GM23338 (cell line): ENCODE measurements at places on chromosomes 11 and 22. TPM values are rescaled to one million over a fixed set of nuclear protein-coding genes. Genes with fewer than 3 reads are reported as not detected.

FLRT1 gene
- 0.40 and 0.76 TPM in 2 replicates for polyA plus RNA-seq

PVALB gene
- polyA plus RNA-seq: 7.9 and 8.6 TPM in 2 replicates

TTC17 gene
- polyA plus RNA-seq: 49.9 and 59.3 TPM in 2 replicates

GAL3ST1 gene
- 7.5 and 8.2 TPM in 2 replicates for polyA plus RNA-seq

IGF2 gene
- 4.0 and 4.4 TPM in 2 replicates for polyA plus RNA-seq

DNA sequence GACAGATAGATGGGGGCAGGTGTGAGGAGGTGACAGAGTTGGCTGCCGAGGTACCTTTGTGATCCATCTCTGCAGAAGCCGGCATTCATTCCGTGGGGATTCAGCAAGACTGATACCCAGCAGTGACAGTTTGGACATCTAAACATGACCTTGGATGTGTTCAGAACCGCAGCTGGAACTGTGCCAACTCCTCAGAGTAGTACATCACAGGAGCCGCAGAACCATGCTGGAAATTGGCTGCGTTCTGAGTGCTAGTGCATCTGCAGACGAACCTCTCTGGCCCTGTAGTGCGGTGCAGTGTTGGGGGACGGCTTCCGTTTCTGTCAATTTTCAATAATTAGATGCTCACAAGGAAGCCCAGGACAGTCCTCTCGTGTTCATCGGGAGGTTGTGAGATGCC, 772.1 kb downstream of the NTM start:
- H3K4me1 ChIP-seq: no peaks in the 10 kb centered on the region
- H3K4me3 ChIP-seq: no peak overlapping the region
- DNase-seq: no peak
- no peaks in the 10 kb centered on the region for H3K27me3 ChIP-seq

GRCh38 chr11:59272771-59273372, 60.1 kb upstream of the MPEG1 start:
- H3K27ac ChIP-seq: no peak overlapping the region
- no peak for DNase-seq
- H3K36me3 ChIP-seq: no peaks in the 10 kb centered on the region
- H3K27me3 ChIP-seq: no peaks in the 10 kb centered on the region

- no peak overlapping the region for H3K27ac ChIP-seq
- H3K4me1 ChIP-seq: peaks cover 26% of the 10 kb centered on the region
- peak; percentile 26 for DNase-seq
- H3K36me3 ChIP-seq: no peaks in the 10 kb centered on the region
- peaks cover 9% of the 10 kb centered on the region; the same call in 1 of the 2 replicates for H3K27me3 ChIP-seq
Observed at GRCh38 chr11:125348141-125348651, 147.9 kb downstream of the FEZ1 start.

DNA sequence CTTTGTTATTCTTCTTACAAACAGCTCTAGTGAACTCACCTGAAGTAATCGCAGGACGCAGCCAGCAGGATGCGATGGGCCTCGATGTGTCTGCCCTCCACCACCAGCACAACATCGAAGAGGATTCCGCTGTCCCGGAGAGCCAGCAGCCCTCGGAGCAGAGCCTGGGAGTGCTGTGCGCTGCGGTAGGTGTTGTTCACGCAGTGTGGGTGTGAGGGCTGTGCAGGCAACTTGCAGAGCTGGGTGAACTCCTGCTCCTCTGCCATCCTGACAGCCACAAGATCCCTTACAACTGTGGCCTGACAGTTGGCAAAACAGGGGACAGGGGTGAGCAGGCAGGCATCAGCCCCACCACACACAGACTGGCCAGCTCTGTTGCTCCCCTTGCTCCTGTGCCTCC, 6.6 kb downstream of the KLHL22 start:
- 0 out of 2 replicates have a peak overlapping the region, but pooled peaks have one; percentile 55 for H3K27ac ChIP-seq
- no peaks in the 10 kb centered on the region for H3K4me1 ChIP-seq
- H3K4me3 ChIP-seq: no peak overlapping the region
- peaks cover 11% of the 10 kb centered on the region for H3K27me3 ChIP-seq
- no peaks in the 10 kb centered on the region for H3K36me3 ChIP-seq

DNA sequence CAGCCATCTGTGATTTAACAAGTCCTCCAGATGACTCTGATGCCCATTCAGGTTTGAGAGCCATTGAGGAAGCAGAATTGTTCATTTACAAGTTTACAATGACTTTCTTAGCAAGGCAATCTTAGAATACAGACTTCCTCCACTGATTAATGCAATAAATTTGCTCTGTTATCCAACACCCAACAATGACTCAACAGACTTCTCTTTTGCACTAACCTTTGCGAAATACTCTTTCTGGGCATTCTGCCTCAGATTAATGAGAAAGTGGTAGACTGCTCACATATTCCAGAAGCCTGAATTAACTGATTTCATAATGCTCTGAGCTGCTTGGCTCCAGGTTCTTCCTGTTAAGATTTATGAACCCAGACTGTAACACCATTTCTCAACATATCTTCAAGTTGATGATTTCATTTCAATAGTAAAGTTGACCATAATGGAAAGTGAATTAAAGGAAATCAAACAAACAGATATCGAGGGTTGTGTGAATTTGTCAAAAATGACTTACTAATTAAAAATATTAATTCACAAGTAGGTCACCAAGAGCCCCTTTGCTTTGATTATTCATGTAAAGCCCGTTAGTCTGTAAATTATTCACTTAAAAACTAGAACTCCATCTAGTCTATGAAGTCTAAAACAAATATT, 70.5 kb upstream of the BLID start:
- H3K4me3 ChIP-seq: no peak overlapping the region
- H3K27me3 ChIP-seq: no peaks in the 10 kb centered on the region
- no peak for DNase-seq
- no peak overlapping the region for H3K27ac ChIP-seq
- no peaks in the 10 kb centered on the region for H3K4me1 ChIP-seq

GRCh38 chr11:64400102-64400501, 41.1 kb downstream of the RPS6KA4 start:
- H3K36me3 ChIP-seq: no peaks in the 10 kb centered on the region
- H3K4me3 ChIP-seq: no peak overlapping the region
- no peak overlapping the region for H3K27ac ChIP-seq
- H3K27me3 ChIP-seq: no peaks in the 10 kb centered on the region
- peaks cover 16% of the 10 kb centered on the region for H3K4me1 ChIP-seq

DNA sequence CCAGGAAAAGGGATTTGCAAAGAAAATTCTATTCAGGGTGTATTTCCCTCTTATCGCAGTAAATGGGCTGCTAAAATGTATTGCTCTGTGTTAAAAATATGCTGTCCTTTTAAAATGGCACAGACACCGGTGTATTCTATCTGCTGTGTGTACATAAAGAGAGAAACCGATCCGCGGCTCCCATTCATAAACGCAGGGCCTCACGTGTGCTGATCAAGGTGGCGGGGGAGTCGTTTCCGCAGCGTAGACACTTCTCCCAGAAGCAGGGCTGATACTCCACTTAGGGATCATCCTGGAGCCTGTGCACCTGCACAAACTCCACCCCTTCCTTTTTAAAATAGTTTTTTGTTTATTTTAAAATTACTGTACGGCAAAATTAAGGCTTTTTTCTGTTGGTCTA, 26.1 kb upstream of the IGSF9B start:
- H3K4me3 ChIP-seq: no peak overlapping the region
- H3K4me1 ChIP-seq: no peaks in the 10 kb centered on the region
- no peaks in the 10 kb centered on the region for H3K36me3 ChIP-seq
- no peak for DNase-seq
- no peak overlapping the region for H3K27ac ChIP-seq

DNA sequence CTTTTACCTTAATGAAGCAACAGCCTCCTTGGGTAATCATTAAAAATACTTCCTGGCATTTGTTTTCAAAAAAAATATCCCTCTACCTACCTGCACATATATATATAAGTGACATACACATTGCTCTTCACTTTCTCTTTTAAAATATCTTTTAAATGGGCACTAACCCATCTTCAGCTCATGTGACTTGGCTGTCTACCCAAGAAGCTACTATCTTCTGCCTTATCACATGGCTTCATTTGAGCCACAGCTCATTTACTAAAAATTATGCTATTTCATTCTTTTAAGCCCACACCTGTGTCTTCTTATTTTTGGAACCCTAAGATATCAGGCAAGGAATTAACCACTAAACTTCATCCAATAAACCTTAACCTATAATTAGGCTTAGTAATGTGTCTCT, 37.0 kb upstream of the SOX6 start:
- no peak overlapping the region for H3K4me3 ChIP-seq
- DNase-seq: no peak
- H3K4me1 ChIP-seq: no peaks in the 10 kb centered on the region
- H3K27ac ChIP-seq: no peak overlapping the region
- H3K27me3 ChIP-seq: peaks cover 64% of the 10 kb centered on the region

DNA sequence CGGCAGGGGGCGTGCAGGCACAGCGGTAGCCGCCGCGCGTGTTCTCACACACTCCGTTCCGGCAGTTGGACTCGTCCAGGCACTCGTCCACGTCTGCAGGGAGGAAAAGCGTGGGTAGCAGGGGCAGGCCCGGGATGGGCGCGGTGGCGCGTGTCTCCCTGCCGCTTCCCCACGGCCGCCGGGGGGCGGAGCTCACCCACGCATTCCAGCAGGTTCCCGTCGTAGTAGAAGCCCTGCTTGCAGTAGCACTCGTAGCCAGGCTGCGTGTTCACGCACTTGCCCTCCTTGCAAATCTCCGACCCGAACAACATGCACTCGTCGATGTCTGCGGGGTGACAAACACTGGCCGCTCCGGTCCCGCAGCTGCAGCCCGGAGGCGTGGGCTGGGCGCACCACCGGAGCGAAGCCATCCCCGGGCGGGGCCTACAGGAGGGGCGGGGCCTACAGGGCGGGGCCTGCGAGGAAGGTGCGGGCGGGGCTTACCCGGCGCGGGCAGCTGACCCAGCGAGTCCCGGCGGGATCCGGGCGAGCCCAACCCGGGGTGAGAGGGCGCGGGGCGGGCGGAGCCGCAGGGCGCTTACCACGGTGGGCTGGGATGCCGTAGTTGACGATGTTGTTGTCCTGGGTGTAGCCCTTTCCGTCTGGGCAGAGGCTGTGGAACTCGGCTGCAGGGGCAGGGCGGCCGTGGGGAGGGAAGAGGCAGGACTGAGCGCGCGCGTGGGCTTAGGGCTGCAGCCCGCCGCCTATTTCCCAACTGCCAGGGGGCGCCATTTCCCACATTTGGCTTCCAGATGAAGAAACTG, 15.6 kb downstream of the SCYL1 start:
- peaks cover 5% of the 10 kb centered on the region; the same call in 1 of the 2 replicates for H3K4me1 ChIP-seq
- peak overlapping the region; percentile 73 for H3K4me3 ChIP-seq
- H3K27me3 ChIP-seq: peaks cover 44% of the 10 kb centered on the region
- no peak overlapping the region for H3K27ac ChIP-seq
- DNase-seq: peak; percentile 96
- no peaks in the 10 kb centered on the region for H3K36me3 ChIP-seq

DNA sequence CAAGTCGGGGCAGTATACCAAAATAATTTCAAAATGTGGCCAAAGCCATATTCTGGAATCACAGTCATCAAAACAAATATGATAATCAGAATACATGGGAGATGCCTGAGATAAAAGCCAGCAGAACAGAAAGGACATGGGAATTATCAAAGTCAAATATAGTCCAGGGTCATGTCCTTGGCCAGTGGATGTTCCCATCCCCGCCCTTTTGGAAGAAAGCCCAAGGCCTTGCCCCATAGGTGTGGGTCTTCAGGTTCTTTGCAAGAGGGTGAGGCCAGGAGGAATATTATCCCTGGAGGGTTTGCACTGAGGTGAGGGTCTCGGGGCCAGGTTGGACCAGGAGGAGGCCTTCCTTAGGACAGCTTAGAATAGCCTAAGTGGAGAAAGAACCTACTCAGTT, 53.6 kb upstream of the CSNK2A3 start:
- no peak overlapping the region for H3K4me3 ChIP-seq
- H3K27ac ChIP-seq: no peak overlapping the region
- no peak for DNase-seq

DNA sequence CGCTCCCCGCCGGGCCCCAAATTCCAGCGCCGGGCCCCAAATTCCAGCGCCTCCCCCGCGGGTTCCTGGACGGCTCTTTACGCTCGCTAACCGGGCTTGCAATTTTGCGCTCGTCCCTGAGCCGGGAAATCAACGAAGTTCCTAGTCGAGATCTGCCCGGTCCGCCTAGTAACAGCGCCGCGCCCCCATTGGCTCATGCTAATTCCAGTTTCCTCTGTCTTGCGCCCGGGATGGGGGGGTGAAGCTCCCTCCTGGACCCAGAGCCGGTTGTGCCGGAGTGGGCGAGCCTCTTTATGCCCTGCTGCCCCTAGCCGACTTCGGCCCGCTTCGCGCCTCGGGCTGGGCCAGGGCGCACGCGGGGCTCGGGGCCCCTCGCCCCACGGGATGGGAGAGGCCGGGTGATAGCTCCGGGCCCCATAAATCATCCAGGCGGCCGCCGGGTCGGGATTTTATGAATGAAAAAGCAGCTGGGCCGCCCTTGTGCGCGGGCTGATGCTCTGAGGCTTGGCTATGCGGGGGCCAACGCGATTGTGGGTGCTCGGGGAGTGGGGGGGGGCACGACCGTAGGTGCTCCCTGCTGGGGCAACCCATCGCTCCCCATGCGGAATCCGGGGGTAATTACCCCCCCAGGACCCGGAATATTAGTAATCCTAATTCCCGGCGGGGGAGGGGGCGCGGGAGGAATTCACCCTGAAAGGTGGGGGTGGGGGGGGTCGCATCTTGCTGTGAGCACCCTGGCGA, 1.8 kb upstream of the CCND1 start:
- H3K27me3 ChIP-seq: peaks cover 51% of the 10 kb centered on the region
- peak overlapping the region; percentile 91 for H3K4me3 ChIP-seq
- peak; percentile 99 for DNase-seq
- peak overlapping the region; percentile 99 for H3K27ac ChIP-seq
- no peaks in the 10 kb centered on the region for H3K36me3 ChIP-seq

- H3K27me3 ChIP-seq: no peaks in the 10 kb centered on the region
- peaks cover 12% of the 10 kb centered on the region for H3K4me1 ChIP-seq
- no peak overlapping the region for H3K4me3 ChIP-seq
- no peak for DNase-seq
- H3K36me3 ChIP-seq: peaks cover 10% of the 10 kb centered on the region; the same call in 1 of the 2 replicates
- no peak overlapping the region; the same call in 1 of the 2 replicates for H3K27ac ChIP-seq
Observed at GRCh38 chr11:68734111-68734510, 17.2 kb downstream of the TESMIN start.

DNA sequence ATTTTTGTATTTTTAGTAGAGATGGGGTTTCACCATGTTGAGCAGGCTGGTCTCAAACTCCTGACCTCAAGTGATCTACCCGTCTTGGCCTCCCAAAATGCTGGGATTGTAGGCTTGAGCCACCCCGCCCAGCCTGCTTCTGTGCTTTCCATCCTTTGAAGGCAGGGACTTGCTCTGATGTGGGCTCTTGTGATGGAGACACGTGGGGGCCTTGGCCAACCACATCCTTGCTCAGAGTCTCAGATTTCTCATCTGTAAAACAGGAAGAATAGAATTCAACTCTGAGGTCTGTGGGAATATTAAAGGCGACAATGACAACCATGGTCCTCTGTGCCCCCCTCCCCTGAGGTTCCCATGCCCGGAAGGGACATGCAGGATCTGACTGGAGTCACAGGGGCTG, 3.8 kb upstream of the GGA1 start:
- no peak for DNase-seq
- no peak overlapping the region for H3K27ac ChIP-seq
- H3K4me3 ChIP-seq: no peak overlapping the region
- no peaks in the 10 kb centered on the region for H3K27me3 ChIP-seq

GRCh38 chr11:44622190-44622650, 56.8 kb downstream of the CD82 start:
- H3K27me3 ChIP-seq: peaks cover 11% of the 10 kb centered on the region; the same call in 1 of the 2 replicates
- H3K36me3 ChIP-seq: no peaks in the 10 kb centered on the region
- H3K27ac ChIP-seq: no peak overlapping the region
- no peak overlapping the region for H3K4me3 ChIP-seq
- no peak for DNase-seq
